ENCODE measurements at places on chromosomes 16 and 17.

DNA sequence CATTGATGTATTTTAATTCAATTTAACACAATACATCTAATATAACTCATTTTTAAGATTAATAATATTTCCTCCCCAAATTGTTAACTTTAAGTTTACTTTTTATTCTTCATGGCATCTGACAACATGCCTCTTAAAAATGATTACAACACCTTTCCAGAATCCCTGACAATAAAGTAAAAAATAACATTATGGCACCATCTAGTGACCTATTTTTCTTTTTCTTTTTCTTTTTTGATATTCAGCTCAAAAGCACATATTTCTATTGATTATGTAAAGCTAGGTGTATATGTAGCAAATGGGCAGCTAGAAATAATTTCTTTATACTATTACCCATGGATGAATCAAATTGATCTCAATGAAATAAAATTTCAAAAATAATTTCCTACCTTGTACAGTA lies 834.3 kb upstream of the CDH8 start:
- no peak for DNase-seq

- no peak for DNase-seq
Measured at GRCh38 chr17:66682283-66682682, 152.6 kb upstream of the CACNG5 start.

- no peak for DNase-seq
Measured at GRCh38 chr16:87693827-87694226, 72.0 kb downstream of the KLHDC4 start.

DNA sequence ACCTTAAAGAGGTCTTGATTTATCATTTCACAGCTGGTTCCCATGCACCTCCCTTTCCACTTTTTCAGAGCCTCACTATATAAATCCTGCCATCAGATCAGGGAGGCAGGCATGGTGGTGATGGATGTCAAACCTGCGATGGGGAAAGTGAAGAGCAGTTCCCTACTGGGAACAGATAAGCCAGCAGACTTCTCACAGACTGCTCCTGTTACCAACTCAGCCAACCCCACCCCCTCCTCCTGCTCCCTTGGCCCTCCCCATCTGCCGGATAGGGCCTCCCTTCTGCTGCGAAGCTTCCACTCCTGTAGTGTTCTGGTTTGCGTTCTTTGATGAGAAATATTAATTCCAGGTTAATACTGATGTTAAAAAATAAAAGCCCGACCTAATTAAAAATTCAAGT lies 232.1 kb downstream of the STX8 start:
- DNase-seq: no peak

All from activated T-helper 9 cell treated with anti-CD3 and anti-CD28 coated beads, Interleukin-2, amount 50 U/mL, for 16 hours (primary cell).